ENCODE measurements at places on chromosomes 2 and 18. TPM values are rescaled to one million over a fixed set of nuclear protein-coding genes. Genes with fewer than 3 reads are reported as not detected.

GRCh38 chr2:129078548-129078947, 759.9 kb upstream of the HS6ST1 start:
- DNase-seq = no peak

DNA sequence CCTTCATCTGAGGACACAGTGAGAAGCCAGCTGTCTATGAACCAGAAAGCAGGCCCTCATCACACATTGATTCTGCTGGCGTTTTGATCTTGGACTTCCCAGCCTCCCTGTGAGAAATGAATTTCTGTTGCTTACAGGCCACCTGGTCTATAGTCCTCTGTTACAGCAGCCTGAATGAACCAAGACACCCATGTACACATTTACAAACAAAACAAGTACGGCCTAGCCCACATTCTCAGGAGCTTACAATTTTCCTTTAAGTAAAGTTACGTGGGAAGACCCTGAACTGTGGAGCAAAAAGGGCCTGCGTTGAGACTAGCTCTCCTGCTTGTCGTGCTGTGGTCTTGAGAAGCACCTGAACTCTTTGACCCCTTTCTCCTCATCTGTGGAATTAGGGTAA, 12.0 kb upstream of the SLC20A1 start:
- no peak for DNase-seq

DNA sequence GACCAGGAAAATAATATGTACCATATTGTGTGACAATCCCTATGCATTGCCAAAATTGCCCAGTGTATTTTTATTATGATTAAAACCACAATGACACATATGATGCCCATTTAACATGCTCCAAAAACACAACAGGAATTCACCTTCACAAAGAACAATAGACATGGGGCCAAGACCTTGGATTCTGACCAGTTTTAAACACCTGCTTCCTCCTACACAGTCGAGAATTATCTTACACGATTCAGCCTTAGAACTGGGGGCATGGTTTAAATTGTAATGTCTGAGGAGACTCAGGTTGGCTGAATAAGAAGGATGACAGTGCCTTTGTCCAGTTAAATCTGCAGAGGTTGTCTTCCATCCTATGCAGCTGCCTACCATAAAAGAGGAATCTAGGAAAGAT, 212.7 kb downstream of the PLCL1 start:
- no peak for DNase-seq

GRCh38 chr2:47165001-47165555, 10.0 kb upstream of the STPG4 start:
- DNase-seq = no peak

GRCh38 chr2:161130354-161130753, 29.9 kb upstream of the TANK start:
- DNase-seq = peak; percentile 21

- DNase-seq = no peak
Observed at GRCh38 chr2:123514613-123515207, 510.4 kb upstream of the CNTNAP5 start.

Gene UGT1A10
- total RNA-seq = not detected

Gene MPP4
- not detected for total RNA-seq

Gene EHD3
- total RNA-seq = 0.74 TPM

Gene CCDC85A
- not detected for total RNA-seq

Gene TMEM247
- not detected for total RNA-seq

Gene TRIB2
- total RNA-seq = 4.4 TPM

Gene GNLY
- total RNA-seq = 2.6 TPM
